ENCODE measurements at places on chromosomes 2 and 18.

- no peak for DNase-seq
Observed at GRCh38 chr2:86298411-86299390, 38.7 kb downstream of the REEP1 start.

DNA sequence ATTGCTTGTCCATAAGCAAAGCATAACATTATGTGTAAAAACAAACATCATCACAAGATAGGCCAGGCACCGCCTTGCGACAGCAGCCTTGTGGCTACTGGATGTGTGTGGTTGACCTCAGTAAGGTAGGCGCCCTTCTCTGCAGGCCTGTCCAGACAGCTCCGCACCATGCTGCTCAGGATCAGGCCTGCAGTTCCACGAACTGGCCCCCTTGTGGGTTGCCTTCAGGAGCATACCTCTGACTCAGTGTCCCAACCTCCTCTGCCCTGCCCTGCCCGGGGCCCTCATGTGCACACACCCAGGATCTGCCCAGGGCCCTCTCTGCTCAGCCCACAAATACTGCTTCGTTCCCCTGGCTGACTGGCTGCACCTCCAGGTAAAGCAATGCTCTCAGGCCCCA lies 16.1 kb upstream of the ZNF236 start:
- DNase-seq = no peak

DNA sequence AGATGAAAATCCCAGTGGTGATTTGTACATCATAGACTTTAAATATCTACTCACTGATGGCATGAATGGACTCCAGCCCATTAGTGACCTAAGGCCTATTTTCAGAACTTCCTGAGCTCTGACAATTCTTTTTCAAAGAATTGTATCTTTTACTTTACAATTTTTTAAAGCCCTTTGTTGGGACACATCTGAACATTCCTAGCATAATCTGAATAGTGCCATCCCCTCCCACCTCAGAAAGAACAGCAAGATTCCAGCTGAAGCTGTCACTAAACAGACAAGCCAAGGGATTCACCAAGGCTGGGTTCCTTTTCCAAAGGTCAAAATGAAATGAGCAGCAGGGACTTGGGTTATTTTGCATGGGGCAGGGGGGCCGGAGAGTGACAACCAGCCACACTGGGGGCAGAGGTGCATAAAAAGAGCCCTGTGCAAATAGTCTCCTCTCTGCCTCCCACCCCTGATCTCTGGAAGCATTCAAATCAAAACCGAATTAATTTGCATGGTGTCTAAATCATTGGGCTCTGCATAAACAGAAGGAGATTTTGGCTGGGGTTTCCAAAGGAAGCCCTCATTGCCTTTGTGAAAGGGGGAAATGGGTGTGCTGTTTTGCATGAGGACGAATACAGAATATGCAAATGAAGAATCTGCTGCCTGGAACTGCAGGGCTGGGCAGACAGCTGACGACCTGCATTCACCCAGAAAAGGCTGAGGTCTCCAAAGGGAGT lies 17.2 kb downstream of the EPHA4 start:
- DNase-seq = no peak

DNA sequence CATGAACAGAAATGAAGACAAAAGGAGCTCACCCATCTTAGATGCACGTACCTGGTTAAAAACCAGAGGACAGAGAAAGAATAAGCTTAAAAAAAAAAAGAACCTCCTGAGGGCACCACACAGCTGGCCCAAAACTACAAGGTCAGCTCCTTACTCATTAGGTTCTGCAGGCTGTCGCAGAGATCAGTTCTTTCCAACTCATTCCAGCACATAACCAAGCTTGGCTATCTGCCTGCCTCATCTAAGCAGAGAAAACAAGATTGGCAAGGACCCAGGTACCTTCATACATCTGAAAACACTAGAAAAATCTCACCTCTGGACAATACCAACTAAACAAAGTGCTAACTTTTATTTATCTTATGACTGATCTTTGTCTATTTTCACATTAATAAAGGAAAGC lies 89.9 kb downstream of the NOL10 start:
- no peak for DNase-seq

- no peak for DNase-seq
Observed at GRCh38 chr2:135951041-135951583, 34.3 kb downstream of the DARS1 start.

DNA sequence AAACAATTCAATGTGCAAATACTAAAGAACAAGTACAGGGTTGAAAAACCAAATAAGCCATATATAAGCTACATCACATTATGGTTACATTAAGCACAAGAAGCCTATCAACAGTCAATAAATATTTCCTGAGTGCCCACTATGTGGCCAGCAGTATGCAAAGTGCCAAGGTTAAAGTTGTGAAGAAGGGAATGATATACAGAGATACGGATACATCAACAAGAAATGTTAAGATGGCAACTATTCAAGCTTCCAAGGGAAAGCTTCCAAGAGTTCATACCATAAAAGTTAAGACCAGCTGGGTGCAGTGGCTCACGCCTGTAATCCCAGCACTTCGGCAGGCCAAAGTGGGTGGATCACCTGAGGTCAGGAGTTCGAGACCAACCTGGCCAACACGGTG lies 14.0 kb downstream of the DYM start:
- DNase-seq = no peak

GRCh38 chr2:226403369-226403768 lies 396.3 kb downstream of the IRS1 start:
- no peak for DNase-seq

Measured in hematopoietic multipotent progenitor cell treated with erythropoietin and hydrocortisone succinate and interleukin-3 and kit ligand, for 15 days (in vitro differentiated cells).